ENCODE measurements at places on chromosomes 11 and 22.

DNA sequence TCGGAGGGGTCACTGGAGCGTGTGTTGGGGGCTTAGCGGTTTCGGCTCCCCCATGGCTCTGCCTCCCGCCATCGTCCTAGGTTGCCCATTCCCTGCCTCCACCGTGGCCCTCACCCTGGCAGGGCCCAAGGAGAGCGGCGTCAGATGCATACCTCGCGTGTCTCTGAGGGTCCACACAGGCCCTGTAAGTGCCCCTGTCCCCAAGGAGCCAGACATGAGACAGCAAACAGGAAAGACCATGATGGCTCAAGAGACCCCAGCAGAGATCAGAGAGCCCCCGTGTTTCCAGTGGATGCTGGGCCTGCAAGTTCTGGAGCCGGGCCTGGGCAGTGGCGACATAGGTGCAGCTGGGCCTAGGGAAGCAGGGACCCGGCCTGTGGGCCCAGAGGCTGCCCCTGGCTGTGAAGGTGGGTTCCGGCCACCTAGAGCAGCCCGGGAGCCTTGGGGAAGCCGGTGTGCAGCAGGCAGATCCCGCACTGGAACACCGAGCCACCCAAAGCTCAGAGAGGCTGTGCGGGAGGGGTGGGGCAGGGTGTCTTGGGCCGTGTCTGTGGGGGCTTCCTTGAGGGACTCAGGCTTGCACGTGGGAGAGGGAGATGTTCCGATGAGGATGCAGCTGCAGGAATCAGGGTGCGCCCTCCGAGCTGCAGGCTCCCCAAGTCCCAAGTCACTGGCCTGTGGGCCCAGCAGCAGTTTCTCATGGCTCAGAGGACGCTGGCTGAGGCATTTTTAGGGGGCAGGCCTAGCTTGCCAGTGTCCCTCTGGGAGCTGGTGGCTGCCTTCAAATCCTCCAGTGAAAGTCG lies 126.4 kb downstream of the KCNQ1OT1 start:
- no peak for DNase-seq

GRCh38 chr22:49152939-49153770 lies 674.5 kb downstream of the BRD1 start:
- DNase-seq = no peak

DNA sequence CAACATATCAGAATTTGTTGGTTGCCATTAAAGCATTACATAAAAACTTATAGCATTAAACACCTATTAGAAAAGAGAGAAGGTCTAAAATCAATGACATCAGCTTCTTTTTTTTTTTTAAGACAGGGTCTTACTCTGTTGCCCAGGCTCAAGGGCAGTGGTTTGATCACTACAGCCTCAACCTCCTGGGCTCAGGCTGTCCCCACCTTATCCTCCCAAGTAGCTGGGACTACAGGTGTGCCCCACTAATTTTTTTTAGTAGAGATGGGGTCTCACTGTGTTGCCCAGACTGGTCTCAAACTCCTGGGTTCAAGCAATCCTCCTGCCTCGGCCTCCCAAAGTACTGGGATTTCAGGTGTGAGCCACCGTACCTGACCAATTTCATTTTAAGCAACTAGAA lies 57.9 kb downstream of the ARHGEF12 start:
- DNase-seq = no peak

GRCh38 chr11:60910281-60910687 lies 3.7 kb upstream of the TMEM109 start:
- DNase-seq = no peak

DNA sequence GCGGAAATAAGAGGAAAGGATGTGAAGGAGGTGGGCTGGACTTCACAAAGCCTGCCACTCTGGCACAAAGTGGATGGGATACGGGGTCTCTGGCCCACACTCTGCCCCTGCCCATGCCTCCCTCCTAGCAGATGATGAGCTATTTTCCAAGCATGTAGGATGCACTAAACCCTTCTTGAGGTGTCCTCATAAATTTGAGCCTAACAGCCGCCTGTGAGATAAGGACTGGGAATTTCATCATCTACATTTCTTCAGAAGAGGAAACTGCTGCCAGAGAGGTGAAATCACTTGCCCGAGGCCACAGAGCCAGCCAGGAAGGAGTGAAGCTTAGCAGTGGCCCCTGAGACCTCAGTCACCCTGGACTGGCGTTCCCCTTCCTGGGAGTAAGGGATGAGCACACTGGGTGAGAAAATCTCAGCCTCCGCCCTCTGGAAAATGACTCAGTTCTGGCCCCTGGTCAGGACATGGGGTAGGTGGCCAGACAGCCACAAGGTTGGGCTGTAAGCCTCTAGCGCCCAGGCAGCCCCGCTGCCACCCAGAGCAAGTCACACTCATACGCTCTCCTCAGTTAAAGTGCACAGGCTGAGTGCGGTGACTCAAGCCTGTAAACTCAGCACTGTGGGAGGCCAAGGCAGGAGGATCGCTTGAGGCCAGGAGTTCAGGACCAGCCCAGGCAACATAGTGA lies 27.9 kb downstream of the MB start:
- no peak for DNase-seq

GRCh38 chr11:106989078-106989455 lies 29.2 kb downstream of the GUCY1A2 start:
- no peak for DNase-seq

- no peak for DNase-seq
Observed at GRCh38 chr11:25943777-25944661, 387.9 kb upstream of the ANO3 start.

GRCh38 chr11:78651136-78651775 lies 76.6 kb upstream of the NARS2 start:
- DNase-seq = no peak

DNA sequence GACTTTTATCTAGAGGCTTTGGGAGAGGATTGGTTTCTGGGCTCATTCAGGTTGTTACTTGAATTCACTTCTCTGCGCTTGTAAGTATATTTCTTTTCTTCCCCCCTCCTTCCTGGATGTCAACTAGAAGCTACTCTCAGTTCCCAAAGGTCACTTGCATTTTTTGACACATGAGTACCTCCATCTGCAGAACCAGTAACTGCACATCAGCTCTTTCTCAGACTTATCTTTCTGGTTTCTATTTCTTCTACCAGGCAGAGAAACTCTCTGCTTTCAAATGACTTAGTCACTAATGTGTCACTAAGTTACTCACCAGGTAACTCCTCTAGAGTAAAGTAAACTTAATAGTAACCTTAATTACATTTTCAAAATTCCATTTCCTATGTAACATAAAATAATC lies 773.0 kb upstream of the LUZP2 start:
- no peak for DNase-seq

- DNase-seq = no peak
Observed at GRCh38 chr11:8503910-8504364, 90.1 kb downstream of the STK33 start.

- no peak for DNase-seq
Observed at GRCh38 chr11:69887841-69888427, 68.7 kb upstream of the FGF3 start.

DNA sequence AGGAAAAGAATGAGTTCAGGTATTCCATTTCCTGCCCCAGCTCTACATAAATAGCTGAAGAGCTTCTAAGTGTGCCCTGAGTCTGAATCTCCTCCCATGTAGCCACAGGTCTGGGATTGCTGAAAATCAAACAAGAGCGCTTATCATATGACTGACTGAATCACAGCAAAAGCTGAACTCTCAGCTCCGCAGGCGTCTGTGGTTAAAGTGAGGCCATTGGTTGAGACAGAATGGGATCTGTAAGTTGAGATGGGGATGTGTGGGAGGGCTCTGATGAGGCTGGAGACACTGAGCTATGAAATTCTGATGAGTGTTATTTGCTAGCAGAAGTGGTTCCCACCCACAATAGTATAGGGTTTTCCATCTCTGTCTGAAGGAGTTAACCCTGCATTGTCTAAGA lies 637.0 kb downstream of the OPCML start:
- no peak for DNase-seq

- no peak for DNase-seq
Observed at GRCh38 chr11:40125054-40125453, 1334.4 kb downstream of the LRRC4C start.

GRCh38 chr11:73225001-73225686 lies 7.1 kb downstream of the P2RY2 start:
- no peak for DNase-seq

GRCh38 chr11:115613986-115614632 lies 109.9 kb upstream of the CADM1 start:
- DNase-seq = no peak

- DNase-seq = no peak
Observed at GRCh38 chr22:22462813-22463567, 45.6 kb downstream of the ZNF280B start.

DNA sequence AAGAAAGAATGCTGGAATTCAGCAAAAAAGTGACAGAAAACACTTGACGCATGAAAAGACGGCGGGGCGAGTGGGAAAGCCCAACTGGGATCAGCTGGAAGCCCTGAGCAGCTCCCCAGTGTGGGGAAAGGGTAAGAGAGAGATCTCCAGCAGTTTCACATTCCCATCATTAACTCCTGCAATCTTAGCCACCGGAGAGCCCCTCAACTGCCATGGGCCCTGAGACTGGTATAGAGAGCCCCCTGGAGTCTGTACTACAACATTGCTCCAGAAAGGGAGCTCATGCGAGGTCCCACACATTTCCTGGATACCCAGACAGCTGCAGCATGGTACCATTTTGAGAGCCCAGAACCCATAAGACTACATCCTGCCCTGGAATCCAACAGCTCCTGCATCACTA lies 31.1 kb downstream of the MRGPRX4 start:
- DNase-seq = no peak
